ENCODE measurements at places on chromosomes 13 and 19.

- no peak for DNase-seq
Measured at GRCh38 chr19:29945017-29945416, 3.0 kb downstream of the URI1 start.

GRCh38 chr19:55901369-55902079, 30.6 kb downstream of the NLRP13 start:
- no peak for DNase-seq

DNA sequence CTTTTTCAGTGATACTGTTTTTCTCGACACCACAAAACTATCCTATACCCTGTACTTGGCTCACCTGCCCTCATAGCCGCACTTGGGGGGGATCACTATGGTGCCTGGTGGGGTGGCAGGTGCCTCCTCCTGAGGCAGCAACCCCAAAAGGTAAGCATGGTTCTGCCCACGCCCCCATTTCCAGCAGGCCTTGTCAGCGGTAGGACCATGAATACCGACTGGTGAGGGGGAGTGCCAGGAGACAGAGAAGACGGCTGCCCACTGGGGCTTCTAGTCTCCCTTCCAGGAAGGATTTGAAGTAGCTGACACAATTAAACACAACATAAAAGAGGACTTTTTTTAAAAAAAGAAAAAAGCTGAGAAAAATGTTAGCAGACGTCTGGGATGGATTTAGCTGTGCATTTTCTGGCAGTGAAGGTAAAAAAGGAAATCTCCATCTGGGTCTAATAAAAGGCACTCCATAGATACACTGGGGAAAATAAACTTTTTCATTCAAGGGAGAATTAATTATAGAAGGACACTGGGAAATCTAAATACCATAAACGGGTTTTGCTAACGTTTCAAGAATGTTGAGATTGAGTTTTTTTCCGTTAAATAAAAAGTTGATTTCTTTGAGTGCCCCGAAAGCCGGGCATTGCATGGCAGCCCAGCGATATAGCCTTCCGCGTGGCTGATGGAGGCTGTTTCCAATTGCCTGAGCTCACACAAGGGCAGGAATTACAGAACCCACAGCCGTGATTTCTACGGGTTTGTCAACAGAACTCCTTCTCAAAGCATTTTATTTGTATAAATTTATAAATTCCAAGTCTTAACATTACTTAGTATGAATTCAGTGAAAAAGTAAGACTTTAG, 45.1 kb downstream of the ATP11A start:
- DNase-seq, result no peak

DNA sequence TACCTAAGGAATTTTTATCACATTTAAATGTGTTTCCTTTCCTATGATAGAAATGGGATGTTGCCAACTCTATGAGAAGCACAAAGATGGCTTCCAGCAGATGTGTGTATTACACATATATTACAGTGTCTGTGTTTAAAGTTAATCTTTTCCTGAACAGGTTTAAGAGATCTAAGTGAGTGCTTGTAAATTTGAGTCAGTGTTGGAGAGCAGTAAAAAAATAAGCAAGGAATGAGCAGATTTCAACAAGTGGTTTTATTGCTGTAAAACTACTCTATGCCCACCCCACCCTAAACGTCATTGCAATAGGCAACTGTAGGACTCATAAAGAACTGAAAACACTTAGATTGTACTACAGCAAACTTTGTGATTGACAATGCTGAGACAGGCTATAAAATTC, 248.7 kb downstream of the KLF5 start:
- no peak for DNase-seq

DNA sequence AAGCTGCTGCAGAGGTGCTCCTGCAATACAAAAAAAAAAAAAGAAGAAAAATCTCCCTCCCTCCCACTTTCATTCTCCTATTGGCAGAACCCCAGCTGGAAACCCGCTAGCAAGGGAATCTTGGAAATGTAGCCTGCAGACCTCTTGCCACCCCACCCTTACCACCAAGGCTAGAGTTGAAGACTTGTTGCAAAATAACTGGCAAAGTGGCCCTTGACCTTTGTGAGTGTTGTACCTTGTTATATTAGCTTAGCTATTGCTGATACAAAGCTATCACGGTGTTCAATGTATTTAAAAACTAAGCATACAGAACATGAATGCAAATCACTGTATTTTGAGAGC, 57.5 kb upstream of the KCTD4 start:
- DNase-seq, result no peak

DNA sequence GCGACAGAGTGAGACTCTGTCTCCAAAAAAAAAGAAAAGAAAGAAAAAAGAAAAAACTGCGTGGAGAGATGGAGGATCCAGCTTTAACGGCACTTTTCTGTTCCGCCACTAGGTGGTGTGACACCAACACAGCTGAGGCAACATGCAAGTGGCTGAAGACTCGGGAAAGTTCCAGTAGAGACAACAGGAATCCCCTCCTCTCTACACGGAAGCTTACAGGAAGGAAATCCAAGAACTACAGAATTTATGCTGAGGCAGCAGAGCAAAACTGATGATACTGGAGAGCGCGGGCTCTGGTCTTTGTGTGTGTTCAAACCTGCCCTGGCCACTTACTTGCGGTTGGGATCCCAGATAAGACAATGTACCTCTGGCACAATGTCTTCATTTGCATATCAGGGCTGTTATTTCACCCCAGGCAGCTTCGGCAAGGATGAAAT, 9.9 kb downstream of the RANBP3 start:
- DNase-seq, result peak; percentile 44

- no peak for DNase-seq
Measured at GRCh38 chr13:29679396-29680053, 84.0 kb upstream of the SLC7A1 start.

GRCh38 chr13:97359181-97360057, 74.5 kb upstream of the RAP2A start:
- peak; percentile 40 for DNase-seq

GRCh38 chr13:21118180-21118579, 56.8 kb upstream of the LATS2 start:
- DNase-seq, result no peak

DNA sequence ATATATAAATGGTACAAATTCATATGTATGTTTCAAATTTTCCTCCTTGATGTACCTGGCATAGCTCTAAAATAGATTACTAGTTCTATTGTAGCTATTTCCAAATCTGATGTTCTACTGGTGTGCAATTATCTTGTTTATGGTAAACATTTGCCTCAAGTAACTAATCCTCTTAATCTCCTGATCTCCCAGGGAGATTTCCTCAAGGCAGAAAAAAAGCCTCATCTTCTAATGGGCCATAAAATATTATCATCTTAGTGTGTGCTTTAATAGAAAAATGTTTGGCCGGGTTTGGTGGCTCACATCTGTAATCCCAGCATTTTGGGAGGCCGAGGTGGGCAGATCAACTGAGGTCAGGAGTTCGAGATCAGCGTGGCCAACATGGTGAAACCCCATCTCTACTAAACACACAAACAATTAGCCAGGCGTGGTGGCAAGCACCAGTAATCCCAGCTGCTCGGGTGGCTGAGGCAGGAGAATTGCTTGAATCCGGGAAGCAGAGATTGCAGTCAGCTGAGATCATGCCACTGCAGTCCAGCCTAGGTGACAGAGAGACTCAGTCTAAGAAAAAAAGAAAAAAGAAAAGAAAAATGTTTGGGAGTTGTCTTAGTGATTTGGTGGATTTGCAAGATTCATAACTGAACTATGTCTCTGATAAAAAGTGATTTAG, 498.9 kb upstream of the SLITRK5 start:
- no peak for DNase-seq

- no peak for DNase-seq
Measured at GRCh38 chr13:30830638-30830965, 75.5 kb upstream of the MEDAG start.

GRCh38 chr13:73579574-73580274, 520.9 kb downstream of the KLF5 start:
- DNase-seq, result no peak

DNA sequence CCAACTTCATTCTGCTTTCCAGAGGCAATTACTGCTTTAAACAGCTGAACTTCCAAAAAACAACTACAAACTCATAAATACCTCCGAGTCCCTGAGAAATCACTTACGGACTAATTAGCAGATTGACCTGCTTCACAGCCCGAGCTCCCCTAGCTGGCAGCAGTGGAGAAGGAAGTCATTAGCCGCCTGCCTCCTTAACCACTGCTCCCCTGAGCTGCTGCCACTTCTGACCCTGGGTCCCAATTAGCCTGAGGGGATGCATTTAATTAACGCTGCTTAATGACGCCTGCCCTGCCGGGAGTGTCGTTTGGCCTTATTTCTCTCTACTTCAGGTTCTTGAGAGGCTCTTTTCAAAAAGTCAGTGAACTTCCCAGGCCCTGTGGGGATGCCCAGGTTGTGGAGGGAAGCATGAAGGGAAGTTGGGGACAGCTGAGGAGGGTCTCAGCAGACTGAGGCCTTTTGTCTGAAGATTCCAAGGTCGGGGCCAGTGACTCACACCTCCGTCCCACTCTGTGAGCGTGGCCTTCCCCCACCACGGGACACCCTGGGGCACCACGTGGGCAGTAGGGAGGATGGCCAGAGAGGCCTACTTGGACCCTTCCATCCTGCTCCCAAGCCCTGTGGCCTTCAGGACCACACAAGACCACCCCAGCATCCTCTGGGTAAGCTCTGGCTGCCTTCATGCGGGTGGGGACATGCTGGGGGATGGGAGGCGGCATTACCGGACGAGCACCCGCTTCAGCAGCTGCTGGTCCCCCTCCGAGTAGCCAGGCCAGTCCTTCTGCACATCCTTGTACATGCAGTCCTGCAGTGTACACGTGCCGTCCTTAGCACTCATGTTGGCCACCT, 19.8 kb upstream of the ISYNA1 start:
- no peak for DNase-seq

- DNase-seq, result no peak
Measured at GRCh38 chr13:23599083-23599925, 29.1 kb downstream of the TNFRSF19 start.

DNA sequence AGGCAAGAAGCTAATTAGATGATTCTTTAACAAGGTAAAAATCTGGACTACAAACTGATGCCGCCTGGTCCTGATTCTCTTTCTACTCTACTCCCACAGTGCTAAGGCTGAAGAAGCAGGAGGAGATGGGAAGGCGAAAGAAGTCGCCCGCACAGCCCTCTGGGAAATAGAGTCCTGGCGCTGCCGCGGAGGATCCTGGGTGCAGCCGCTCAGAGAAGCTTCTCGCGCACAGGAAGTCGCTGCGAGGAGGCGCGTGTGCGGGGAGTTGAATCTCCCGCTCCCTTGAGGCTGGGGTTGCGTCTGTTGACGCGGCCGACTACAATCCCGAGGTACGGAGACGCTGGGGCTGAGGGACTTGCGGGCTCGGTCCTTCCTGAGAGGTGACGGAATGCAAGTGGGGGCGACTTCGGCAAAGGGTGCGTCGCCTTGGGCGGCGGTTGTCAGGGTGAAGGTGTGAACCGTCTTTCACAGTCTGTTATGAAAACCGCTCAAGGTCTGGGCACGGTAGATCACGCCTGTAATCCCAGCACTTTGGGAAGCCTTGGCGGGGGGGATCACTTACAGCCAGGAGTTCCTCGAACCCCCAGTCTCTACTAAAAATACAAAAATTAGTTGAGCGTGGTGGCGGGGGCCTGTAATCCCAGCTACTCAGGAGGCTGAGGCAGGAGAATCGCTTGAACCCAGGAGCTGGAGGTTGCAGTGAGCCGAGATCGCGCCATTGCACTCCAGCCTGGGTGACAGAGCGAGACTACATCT, at the start of gene ZNF473:
Gene ZNF473, plus strand, starts transcription at position 212 of the 756 bp plus-strand sequence. CDS start 5,078 bp downstream, outside the sequence.
- peak; percentile 85 for DNase-seq

DNA sequence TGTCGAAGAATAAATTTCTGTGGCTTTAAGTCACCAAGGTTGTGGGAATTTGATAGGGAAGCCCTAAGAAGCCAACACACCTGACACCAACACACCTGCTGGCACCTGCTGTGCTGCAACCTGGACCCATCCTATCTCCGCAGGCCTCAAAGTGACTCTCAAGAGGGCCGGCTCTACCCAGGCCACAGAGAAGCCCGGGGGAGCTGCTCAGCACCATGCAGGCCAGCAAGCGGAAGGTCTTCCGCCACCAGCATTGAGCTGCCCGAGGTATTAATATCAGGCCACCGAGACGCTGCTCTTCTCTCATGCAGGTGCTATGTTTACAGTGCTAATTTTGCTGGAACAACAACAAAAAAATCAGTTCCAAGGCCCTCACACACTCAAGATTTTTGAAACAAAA, 32.2 kb upstream of the CD33 start:
- DNase-seq, result no peak

- no peak for DNase-seq
Measured at GRCh38 chr19:47321630-47322029, 10.3 kb upstream of the C5AR2 start.

GRCh38 chr13:71593566-71593965, 273.4 kb downstream of the DACH1 start:
- no peak for DNase-seq

DNA sequence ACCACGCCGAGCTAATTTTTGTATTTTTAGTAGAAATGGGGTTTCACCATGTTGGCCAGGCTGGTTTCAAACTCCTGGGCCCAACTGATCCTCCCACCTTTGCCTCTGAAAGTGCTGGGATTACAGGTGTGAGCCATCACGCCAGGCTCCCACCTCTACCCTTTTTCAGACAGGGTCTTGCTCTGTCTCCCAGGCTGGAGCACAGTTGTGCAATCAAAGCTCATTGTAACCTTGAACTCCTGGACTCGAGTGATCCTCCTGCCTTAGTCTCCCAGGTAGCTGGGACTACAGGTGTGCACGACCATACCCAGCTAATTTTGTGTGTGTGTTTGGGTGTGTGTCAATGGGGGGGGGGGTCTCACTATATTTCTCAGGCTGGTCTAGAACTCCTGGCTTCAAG, 1.7 kb downstream of the RASGRP4 start:
- DNase-seq, result no peak

DNA sequence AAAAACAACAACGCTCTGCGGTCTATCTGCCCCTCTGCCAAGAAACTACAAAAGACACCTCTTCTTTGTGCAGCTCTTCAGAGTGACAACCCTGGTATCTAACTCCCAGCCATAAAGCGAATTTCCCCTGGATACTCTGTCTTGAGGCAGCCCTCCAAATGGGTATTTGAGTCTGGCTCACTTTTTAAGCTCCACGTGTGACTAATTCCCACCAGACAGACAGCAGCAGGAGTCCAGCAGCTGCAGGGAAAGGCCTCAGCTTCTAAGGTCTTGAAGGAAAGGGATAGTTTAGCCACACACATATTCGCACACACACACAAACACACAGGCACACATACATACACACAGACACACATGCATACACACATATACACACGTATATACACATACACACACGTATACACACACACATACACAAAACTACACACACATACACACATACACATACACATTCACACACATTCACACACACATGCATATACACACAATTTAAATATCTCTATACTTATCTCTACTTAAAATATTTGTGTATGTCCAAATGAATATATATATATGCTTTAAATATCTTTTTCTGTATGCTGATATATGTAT, 188.8 kb downstream of the TSHZ3 start:
- DNase-seq, result no peak

DNA sequence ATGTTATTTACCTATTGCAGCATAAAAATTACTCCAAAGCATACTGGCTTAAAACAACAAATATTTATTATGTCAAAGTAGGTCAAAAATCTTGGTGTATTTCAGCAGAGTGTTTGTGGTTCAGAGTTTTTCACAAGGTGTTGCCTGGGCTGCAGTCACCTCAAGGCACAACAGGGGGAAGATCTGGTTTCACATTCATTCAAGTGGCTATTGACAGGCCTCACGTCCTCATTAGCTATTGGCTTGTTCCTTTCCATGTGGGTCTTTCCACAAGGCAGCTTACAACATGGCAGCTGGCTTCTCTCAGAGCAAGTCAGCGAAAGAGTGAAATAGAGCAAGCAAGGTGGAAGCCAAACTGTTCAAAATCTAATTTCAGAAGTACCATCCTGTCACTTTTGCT, 602.9 kb downstream of the OLFM4 start:
- DNase-seq, result no peak

- no peak for DNase-seq
Measured at GRCh38 chr19:18229474-18229873, 3.2 kb upstream of the PDE4C start.
